ENCODE measurements at places on chromosomes 5 and 9. TPM values are rescaled to one million over a fixed set of nuclear protein-coding genes. Genes with fewer than 3 reads are reported as not detected.

- no peak for DNase-seq
These were observed 255.9 kb upstream of the ADRA1B start for GRCh38 chr5:159660401-159660800.

DNA sequence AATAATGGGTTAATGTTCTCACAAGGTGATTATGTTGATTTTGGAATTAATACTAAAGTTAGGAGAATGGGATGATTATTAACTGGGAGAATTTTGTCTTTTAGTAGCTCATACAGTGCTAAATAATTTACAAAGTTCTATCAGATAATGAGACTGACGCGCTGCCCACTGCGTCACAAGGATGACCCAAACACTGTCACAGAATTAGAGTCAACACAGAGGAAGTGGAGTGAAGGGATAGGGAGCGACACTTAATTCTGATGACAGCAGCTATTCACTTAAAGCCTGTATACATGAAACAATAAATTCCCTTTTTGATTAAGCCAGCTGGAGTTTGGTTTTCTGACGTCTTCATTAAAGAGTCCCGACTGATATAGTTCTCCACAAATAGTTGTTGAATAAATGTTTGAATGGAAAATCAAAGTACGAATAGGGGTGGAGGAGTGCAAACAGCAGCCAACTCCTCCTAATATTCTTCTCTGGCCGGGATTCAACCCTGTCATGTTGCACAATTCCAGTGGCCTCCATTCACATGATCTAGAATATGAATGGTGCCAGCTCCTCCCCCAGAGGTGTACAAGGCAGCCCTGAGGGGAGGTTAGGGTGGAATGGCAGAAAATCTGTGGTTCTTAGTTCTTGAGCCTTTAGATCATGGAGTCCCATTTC, 140.3 kb downstream of the PCSK1 start:
- no peak for DNase-seq

DNA sequence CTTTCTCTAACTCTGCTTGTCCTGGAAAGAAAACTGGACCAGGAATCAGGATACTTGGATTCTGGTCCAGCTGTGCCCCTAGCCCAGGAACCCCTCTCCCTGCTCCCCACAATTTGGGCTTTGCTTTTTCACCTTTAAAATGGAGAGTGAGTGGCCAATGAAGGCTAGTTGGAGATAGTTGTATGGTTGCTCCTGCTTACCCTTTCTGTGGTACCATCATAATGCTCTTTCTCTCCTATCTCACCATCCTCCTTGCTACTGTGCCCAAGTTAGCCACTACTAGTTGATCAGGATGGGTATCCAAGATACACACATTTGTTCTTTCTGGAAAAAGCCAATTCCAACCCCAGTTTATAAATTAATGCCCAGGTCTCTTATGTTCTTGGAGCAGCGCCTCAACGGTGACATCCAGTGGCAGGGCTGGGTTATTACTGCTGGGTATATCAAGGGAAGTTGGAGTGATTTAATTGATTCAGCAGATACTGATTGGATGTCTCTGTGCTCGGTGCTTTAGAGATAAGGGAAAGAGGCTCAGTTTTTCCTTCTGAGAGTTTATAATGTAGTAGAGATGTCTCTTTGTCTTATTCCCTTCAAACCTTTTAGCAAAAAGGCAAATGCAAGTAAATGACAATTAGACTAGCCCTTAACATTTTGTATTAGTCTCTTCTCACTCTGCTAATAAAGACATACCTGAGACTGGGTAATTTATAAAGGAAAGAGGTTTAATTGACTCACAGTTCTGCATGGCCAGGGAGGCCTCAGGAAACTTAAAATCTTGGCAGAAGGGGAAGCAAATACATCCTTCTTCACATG, 38.5 kb downstream of the FAXDC2 start:
- no peak for DNase-seq

The DMRT1 gene
- total RNA-seq, result 0.08 TPM

The PCDHB10 gene
- total RNA-seq, result 3.4 TPM
